ENCODE measurements at places on chromosomes 5 and 9.

DNA sequence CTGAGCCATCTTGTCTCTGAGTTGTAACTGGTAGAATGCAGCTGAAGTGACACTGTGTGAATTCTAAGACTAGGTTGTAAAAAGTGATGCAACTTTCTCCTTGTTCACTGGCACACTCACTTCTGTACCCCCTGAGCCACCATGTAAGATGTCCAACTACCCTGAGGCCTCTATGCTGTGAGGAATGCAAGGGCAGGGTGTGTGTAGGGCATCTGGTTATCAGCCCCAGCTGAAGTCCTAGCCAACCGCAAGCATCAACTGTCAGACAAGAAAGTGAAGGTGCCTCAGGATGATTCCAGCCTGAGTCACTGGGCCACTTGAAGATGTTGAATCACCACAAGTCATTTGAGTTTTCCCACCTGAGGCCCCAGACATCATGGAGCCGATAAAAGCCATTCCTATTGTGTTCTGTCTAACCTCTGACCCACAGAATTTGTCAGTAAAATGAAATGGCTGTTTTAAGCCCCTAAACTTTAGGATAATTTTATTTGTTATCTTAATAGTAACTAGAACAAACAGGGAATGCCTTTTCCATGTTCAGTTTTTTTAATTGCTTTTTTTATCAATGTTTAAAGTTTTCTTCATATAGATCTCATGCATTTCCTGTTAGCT, 18.7 kb upstream of the RHOBTB3 start:
- peak; percentile 43 for DNase-seq

DNA sequence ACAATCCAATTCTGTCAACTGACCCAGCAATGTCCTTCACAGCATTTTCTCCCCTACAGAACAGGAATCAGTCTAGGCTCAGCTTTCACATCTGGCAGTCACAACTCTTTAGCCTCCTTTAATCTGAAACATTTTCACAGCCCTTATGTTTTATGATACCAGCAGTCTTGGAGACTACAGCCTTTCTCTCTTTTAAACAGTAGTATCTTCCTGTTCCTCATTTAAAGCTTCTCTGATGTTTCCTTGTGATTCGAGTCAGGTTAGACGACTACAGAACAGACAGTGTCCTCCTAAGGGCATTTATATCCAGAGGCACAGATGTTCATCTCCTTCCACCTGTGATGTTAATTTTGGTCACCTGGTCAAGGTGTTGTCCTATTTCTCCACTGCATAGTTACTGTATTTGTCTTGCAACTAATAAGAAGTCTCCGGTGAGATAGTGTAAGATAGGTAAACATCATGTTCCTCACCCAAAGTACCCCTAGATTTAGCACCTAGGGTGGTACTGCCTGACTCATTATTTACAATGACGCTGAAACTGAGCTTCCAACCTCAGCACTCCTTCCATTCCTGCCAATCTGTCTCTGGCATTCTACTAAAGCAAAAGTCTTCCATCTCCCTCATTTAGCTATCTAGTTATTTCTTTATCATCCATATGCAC, 20.7 kb downstream of the TTC39B start:
- DNase-seq = no peak

DNA sequence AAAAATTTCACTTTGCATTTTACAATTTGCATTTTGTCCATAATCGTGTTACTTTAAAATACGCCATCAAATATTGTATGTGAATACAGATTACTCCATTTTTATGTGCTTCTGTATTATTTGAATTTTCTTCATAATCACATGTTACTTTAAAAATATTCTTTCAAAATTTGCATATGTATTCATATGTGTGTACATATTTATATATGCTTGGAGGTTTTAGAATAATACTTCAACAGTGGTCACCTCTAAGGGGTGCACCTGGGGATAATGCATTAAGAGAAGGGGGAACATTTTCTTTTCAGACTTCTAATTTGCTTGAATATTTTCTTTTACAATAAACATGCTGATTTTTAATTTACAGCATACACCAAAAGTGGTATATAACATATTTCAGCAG, 21.9 kb upstream of the ELL2 start:
- DNase-seq = no peak

GRCh38 chr5:148807851-148808250, 18.6 kb upstream of the ADRB2 start:
- DNase-seq = no peak

- DNase-seq = no peak
Observed at GRCh38 chr9:136744773-136745172, 2.0 kb upstream of the LCN10 start.

- no peak for DNase-seq
Observed at GRCh38 chr9:87249029-87249428, 248.6 kb upstream of the DAPK1 start.

GRCh38 chr5:102932781-102933180, 177.7 kb downstream of the PAM start:
- DNase-seq = no peak

DNA sequence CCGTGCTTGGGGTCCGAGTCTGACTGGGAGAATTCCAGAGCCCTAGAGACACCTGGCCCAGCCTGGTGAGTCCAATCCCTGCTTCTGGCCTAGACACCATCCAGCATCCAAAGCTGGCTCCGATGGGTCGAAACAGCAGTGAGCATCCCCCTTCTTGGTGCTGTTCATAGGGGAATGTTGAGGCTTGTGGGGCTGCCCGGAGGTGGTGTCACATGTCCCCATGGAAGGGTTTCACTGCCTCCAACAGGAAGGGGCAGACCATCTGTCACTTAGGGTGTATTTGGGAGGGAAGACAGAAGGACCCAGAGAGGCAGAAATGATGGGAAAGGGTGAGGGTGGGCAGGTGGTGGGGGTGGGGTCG, 13.9 kb downstream of the C9orf50 start:
- DNase-seq = no peak

GRCh38 chr5:16406630-16407029, 59.0 kb downstream of the ZNF622 start:
- no peak for DNase-seq
